ENCODE measurements at places on chromosomes 2 and 18. TPM values are rescaled to one million over a fixed set of nuclear protein-coding genes. Genes with fewer than 3 reads are reported as not detected.

- no peak for ATAC-seq
Observed at GRCh38 chr2:121564905-121565304, 34.2 kb downstream of the RNU4ATAC start.

REG3A gene
- not detected for total RNA-seq

DNA sequence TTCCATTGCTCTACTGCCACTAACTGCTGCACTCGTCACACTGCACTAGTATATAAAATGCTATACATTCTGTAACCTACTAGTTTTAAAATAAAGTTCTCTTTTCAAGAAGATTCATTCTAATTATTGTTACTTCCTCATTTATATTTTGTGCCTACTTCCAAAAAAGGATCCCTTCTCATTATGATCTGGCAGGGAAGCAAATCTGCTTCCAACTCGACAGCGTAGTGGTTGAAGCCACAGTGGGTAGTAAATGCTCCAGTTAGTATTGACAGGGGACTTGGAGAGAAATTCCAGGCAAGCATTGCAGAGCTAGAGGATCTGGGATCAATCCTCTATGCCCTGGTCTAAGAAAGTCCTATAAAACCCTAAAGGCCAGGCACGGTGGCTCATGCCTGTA is 53.3 kb upstream of the AP1S3 start:
- ATAC-seq, result no peak

- no peak for ATAC-seq
Observed at GRCh38 chr2:123993728-123994323, 31.3 kb upstream of the CNTNAP5 start.

DNA sequence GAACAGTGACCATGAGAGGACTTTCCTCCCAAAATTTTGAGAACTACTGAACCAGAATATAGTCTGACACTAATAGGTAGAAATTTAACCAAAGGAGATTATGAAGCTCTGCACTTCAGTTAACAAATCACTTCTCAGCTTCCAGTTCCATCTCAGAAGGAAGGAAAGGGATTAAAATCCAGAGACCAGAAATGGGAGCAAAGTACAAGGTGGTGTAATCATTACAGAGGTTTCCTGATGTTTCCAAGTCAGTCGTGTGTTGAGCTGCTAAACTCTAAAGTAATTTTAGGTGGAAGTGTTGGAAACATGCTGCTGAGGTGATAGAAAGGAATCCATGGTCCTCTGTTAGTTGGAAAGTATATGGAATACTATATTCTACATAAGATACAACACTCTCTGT is 10.8 kb downstream of the TYMS start:
- no peak for ATAC-seq

DNA sequence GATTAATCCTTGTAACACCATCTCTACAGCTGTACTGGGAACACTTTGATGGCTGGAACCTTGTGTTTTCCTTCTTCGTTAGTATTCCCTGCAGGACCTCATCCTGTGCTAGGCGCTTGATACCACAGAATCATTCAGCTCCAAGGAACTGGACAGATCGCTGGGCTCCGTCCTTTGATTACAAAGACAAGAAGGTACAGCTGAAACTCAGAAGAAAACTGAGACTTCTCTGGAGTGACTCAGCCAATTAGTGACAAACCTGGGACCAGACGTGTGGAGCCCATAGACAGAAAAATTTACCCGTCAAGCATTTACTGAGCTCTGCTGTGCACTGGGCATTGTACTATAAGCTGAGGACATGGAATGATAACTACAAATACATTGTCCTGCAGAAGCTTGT is 67.3 kb downstream of the NCKAP5 start:
- ATAC-seq, result no peak

VAMP8 gene
- 30.5 TPM for total RNA-seq

ADD2 gene
- total RNA-seq, result 4.4 TPM

- no peak for ATAC-seq
Observed at GRCh38 chr18:336713-337112, 68.9 kb upstream of the THOC1 start.

RAB12 gene
- 81.0 TPM for total RNA-seq

- ATAC-seq, result peak; percentile 58
Observed at GRCh38 chr2:68643011-68643873, at the start of gene PROKR1. Gene PROKR1, plus strand, starts transcription at chr2:68643579. Its CDS starts 2,243 bp downstream, at chr2:68645822.

TXNDC9 gene
- total RNA-seq, result 32.8 TPM

ZNF892 gene
- total RNA-seq, result 7.3 TPM

DNA sequence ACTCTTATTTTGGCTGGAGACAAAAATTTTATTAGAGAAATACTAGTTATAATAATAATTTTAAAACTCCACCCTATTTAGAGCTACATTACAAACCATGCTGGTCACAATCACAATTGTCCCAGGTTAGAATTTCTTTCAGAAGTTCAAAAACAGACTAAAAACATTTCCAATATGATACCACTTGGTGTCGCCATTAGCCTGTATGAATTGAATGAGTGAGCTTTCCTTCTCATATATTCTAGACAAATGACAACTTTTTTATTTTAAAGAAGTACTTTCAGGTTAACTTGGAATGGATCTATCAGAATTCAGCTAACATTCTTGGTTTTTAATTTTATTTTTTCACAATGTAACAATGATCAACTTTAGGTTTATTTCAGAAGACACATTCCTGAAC is 48.0 kb downstream of the SERPINB8 start:
- no peak for ATAC-seq

CCDC138 gene
- total RNA-seq, result 2.0 TPM

KIAA2012 gene
- not detected for total RNA-seq

DNA sequence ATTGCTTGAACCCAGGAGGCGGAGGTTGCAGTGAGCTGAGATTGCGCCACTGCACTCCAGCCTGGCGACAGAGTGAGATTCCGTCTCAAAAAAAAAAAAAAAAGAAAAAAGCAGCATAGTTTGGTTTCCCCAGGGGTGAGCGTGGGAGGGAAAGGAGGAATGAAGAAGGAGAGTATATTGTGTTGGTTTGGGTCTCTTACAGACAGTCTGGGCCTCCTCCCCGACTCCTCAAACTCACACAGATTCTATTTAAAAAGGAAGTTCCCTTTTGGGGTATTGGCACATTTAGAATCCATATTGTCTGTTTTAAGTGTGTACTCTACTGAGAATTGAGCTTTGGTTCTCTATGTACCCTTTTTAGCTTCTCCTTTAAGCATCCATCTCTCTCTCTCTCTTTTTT is 27.4 kb upstream of the SLC20A1 start:
- no peak for ATAC-seq

- ATAC-seq, result no peak
Observed at GRCh38 chr2:114651933-114652332, 209.5 kb downstream of the DPP10 start.

DNA sequence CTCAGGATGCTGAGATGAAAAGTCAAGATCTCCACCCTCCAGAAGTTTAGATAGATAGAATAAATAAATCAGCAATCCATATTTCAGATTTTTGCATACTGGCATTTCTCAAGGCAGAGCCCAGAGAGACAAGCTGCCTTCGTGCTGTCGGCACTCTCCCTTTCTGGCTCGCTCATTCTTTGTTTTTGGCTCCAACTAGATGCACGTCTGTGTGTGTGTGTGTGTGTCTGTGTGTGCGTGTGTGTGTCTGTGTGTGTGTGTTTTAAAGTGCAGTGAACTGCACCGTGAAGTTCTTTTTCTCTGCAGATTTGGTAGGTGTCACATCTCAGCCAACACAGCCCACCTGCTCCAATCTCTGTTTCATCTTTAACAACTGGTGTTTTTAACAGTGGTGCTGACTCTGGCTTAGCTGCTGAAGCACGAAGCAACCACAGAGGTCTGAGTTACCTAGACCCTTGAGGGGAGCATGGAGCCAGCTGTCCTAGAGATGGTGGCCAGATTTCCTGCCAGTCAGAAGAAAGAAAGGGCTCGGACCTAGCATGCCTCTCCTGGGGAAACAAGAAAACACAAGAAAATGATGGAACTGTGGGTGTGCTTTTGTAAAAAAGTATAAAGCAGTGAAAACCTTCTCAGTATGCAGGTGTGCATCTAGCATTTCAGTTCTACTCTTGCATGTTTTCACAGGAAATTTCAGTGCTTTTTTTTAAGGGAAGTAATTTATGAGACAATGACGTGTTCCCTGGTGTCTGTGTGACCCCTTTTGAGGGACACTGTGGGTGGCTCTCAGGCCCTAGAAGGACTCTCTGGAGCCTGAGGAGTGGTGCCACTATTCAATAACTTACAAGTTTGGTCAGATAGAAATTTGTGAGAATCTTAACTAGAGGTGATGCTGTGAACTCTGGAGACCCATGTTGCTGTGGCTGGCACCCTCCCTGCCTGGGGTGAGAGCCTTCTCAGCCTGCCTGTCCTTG is 364.3 kb downstream of the RNF144A start:
- no peak for ATAC-seq

TTN gene
- total RNA-seq, result 12.8 TPM

DNAH6 gene
- total RNA-seq, result 0.67 TPM

- ATAC-seq, result no peak
Observed at GRCh38 chr2:62265106-62265505, 69.2 kb downstream of the B3GNT2 start.

NGEF gene
- 0.49 TPM for total RNA-seq

DNA sequence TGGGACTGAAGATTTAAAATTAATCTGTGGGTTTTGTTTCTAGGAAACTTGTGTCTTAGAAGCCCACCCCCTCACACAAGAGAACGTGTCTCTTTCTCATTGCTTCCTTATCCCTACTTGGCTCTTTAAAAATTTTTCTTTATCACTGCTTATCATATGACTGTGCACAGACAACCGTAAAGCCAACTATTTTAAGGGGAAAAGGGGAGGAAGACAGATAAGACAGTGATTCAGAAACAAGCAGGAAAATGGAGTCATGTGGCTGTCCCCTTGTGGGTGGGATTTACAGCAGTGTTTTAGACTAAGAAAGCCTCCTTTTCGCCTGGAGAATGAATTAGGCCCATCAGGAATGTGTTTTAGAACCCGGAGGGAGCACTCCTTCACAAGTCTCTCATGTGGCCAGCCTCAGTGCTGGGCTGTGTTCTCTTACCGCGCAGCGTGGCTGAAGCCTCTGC is 17.6 kb downstream of the PRKCE start:
- no peak for ATAC-seq
